Kidney tubule cell (primary cell): ENCODE measurements at places on chromosomes 7 and 10.

- DNase-seq, result no peak
Measured at GRCh38 chr10:3429676-3430075, 257.1 kb upstream of the PITRM1 start.

- peak; percentile 78 for DNase-seq
Measured at GRCh38 chr7:32191305-32191704, 121.1 kb upstream of the PDE1C start.

DNA sequence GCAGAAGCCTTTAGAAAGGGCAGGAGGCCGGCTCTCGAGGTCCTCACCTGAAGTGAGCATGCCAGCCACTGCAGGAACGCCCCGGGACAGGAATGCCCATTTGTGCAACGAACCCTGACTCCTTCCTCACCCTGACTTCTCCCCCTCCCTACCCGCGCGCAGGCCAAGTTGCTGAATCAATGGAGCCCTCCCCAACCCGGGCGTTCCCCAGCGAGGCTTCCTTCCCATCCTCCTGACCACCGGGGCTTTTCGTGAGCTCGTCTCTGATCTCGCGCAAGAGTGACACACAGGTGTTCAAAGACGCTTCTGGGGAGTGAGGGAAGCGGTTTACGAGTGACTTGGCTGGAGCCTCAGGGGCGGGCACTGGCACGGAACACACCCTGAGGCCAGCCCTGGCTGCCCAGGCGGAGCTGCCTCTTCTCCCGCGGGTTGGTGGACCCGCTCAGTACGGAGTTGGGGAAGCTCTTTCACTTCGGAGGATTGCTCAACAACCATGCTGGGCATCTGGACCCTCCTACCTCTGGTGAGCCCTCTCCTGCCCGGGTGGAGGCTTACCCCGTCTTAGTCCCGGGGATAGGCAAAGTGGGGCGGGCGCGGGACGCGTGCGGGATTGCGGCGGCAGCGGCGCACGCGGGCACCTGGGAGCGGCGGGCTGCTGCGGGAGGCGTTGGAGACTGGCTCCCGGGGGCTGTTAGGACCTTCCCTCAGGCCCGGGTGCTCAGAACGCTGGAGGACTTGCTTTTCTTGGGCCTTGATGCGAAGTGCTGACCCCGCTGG, at the start of gene FAS:
FAS (plus strand) TSS at position 415 of the 777 bp plus-strand sequence; CDS start at position 494, 79 bp downstream.
- peak; percentile 99 for DNase-seq

DNA sequence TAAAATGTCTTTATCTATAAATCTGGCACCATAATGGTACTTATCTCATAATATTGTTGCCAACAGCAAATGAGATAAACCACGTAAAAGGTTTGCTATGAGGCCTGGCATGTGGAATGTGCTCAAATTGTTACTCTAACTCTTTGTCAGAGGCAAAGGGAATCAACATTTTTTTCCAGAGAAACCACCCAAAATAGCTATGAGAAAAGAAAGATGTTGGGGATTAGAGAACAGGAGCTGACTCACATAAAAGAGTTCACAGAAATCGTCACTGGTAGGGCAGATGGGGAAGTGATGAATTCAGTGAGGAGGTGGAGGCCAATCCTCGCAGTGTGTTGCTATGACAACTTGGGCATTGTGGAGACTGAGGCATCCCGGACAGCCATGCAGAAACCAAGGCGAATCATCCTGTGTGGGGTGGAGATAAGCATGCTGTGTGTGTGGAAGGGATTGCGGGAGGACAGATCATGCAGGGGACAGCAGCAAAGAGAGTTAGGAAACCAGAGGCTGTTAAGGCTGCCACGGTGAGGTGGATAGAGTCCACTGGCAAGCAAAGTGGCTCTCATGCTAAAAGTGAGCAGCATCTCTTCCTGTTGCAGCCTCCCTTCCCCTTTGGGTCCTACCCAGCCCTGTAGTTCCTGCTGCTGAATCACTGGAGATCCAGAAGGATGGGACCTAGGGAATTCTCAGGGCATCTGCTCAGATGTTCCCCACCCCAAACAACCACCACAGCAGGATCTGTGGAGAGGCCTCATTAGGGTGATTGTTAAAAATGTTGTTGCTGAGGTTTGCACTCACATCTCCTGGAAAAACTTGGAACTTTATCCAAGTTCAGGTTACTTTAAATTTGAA, 103.9 kb downstream of the CUBN start:
- peak; percentile 95 for DNase-seq

- peak; percentile 51 for DNase-seq
Measured at GRCh38 chr10:19788075-19788686, 28.1 kb upstream of the PLXDC2 start.

DNA sequence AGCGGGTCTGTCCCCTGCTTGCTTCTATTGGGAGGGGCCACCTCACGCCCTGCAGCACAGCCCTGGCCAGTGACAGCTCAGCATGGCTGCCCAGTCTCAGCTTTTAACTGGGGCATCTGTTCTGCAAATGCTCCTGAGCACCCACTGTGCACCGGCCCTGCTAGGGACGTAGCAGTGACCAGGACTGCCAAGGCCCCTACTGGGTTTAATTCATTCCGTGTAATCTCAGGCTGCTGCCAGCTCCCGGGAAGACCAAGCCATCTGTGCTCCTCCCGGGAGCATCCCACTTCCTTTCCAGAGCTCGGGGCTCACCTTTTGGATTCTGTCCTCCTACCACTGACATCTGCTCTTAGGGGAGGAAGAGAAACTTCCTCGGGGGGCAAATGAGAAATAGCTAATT, 85.2 kb downstream of the ADARB2 start:
- DNase-seq, result no peak

DNA sequence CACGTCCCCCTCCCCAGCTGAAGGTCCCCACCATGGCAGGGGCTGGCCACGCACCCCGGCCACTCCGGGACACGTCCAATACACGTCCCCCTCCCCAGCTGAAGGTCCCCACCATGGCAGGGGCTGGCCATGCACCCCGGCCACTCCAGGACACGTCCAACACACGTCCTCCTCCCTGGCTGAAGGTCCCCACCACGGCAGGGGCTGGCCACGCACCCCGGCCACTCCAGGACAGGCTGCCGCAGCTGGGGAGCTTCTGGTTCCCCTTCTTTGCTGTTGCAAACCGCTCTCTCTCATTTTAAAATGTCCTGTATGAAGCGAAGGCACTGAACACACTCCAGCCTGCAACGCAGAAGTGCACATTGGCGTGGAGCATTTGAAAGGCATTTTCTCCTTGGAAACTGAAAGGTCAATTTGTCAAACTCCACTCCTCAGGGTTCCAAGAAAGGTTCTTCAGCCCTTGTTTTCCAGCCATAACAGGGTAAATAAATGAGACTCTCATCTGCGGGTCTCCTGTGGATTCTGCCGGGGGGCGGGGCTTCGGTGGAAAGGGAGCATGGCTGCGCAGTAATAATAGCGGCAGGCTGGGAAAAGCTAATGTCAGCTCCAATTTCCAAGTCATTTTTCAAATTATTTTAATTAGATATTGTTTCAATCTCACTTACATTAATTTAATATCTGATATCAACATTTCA, 580.3 kb downstream of the DNAJB6 start:
- DNase-seq, result no peak

- DNase-seq, result peak; percentile 28
Measured at GRCh38 chr7:149670288-149670687, 103.1 kb downstream of the ZNF467 start.

- no peak for DNase-seq
Measured at GRCh38 chr7:64834989-64835388, 40.8 kb downstream of the ZNF138 start.

- no peak for DNase-seq
Measured at GRCh38 chr7:101589976-101590662, 39.0 kb downstream of the MYL10 start.

DNA sequence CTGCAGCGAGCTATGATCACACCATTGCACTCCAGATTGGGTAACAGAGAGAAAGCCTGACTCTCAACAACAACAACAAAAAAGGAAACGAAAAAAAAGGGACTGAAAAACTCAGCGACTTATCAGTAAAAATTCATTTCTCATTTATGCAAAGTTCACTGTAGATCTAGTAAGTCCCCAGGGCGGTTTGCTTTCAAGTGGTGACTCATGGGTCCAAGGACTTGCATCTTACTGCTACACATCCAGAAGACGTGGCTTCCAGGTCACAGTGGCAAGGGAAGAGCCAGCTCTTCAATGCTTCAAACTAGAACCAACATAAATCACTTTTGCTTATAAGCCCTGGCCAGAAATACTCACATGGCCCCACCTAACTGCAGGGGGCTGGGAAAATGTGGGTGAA, 178.3 kb upstream of the AUTS2 start:
- no peak for DNase-seq

DNA sequence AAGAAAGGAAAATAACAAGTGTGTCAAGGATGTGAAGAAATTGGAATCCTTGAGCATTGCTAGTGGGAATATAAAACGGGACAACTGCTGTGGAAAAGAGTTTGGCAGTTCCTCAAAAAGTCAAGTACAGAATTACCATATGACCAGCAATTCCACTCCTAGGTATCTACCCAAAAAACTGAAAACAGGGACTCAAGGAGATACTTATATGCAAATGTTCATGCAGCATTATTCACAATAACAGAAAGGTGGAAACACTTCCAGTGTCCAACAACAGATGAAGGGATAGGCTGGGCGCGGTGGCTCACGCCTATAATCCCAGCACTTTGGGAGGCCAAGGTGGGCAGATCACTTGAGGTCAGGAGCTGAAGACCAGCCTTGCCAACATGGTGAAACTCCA, 33.5 kb downstream of the HSPA12A start:
- DNase-seq, result no peak

DNA sequence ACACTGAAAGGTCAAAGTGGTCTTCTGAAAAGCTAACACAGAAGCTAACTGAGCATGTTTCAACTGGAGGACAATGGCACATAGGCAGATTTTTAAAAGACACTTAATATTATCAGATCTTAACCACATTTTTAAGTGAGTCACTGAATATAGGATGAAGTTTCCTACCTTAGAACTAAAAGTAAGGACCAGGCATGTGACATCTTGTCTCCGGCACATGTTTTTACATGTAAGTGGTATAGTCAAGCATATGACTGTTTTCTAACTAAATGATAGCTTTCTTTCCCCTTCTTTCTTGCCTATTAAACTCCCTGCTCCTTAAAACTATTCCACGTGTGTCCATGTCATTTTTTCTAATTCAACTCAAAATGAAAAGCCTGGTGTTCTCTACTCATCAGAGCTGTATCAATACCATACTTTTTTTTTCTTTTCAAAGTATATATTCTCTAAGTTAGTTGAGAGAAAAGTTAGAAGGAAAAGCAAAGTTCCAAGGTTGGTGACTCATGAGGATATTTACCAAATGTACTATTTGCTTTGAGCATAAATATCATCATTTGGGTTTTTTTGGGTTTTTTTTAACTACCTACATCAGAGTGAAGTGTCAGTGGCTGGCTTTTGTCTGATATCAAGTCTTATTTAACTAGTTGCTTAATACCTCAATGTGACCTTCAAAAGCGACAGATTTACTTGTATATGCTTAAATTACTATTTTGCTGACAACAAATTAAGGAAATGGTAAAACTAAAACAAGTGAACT, 127.5 kb downstream of the CRPPA start:
- DNase-seq, result no peak

GRCh38 chr7:151666886-151667285, 147.2 kb upstream of the RHEB start:
- DNase-seq, result no peak
